ENCODE measurements at places on chromosomes 2 and 18. TPM values are rescaled to one million over a fixed set of nuclear protein-coding genes. Genes with fewer than 3 reads are reported as not detected.
A peak's percentile ranks its signal among the peaks of the same experiment; 100 is the strongest.

- no peak overlapping the region for H3K4me3 ChIP-seq
- H3K36me3 ChIP-seq, result peaks cover 13% of the 10 kb centered on the region
- peaks cover 70% of the 10 kb centered on the region for H3K4me1 ChIP-seq
- H3K27me3 ChIP-seq, result no peaks in the 10 kb centered on the region
- no peak for DNase-seq
Observed at GRCh38 chr2:43467891-43468290, 127.9 kb downstream of the THADA start.

- no peak overlapping the region for H3K4me3 ChIP-seq
- peak overlapping the region; percentile 84 for H3K27ac ChIP-seq
- H3K27me3 ChIP-seq, result no peaks in the 10 kb centered on the region
- H3K36me3 ChIP-seq, result peaks cover 12% of the 10 kb centered on the region
- no peak for DNase-seq
Observed at GRCh38 chr2:55364189-55365055, 55.2 kb downstream of the CCDC88A start.

DNA sequence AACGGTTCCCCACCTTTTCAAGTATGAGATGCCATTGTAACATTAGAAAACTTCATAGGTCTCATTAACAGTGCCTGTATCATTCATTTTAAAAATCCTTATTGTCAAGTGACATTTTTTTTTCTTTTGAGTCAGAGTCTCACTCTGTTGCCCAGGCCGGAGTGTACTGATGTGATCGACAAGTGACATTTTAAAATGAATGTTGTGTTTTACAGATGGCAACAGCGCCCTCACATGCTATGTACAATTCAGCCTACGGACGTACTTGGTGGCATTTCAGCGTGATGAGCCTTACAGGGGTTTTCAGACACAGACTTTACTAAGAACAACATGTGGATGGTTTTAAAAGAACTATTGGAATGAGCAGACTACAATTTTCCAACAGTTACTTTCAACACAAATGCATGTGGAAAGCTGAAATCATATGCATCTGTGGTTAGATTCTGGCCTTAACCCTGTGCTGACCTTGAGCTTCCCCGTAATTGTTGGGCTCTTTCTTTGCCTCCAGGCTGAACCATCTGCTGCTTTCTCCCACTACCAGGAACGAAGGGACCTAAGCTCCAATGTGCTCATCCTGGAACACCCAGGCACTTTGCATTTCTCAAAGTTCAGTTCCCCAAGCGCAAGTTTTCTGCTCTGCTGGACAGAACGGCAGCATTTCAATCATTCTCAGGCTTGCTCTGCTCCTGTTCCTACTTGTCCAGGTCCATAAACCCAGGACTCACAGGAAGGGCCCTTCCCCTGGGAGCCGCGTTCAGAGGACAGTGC is 119.9 kb upstream of the NDUFV2 start:
- peak overlapping the region; percentile 84 for H3K27ac ChIP-seq
- H3K27me3 ChIP-seq, result no peaks in the 10 kb centered on the region
- H3K36me3 ChIP-seq, result no peaks in the 10 kb centered on the region
- no peak overlapping the region for H3K4me3 ChIP-seq

- H3K36me3 ChIP-seq, result no peaks in the 10 kb centered on the region
- no peak for DNase-seq
- H3K4me3 ChIP-seq, result no peak overlapping the region
- H3K27me3 ChIP-seq, result no peaks in the 10 kb centered on the region
Observed at GRCh38 chr2:191318037-191318728, 73.0 kb downstream of the MYO1B start.

DNA sequence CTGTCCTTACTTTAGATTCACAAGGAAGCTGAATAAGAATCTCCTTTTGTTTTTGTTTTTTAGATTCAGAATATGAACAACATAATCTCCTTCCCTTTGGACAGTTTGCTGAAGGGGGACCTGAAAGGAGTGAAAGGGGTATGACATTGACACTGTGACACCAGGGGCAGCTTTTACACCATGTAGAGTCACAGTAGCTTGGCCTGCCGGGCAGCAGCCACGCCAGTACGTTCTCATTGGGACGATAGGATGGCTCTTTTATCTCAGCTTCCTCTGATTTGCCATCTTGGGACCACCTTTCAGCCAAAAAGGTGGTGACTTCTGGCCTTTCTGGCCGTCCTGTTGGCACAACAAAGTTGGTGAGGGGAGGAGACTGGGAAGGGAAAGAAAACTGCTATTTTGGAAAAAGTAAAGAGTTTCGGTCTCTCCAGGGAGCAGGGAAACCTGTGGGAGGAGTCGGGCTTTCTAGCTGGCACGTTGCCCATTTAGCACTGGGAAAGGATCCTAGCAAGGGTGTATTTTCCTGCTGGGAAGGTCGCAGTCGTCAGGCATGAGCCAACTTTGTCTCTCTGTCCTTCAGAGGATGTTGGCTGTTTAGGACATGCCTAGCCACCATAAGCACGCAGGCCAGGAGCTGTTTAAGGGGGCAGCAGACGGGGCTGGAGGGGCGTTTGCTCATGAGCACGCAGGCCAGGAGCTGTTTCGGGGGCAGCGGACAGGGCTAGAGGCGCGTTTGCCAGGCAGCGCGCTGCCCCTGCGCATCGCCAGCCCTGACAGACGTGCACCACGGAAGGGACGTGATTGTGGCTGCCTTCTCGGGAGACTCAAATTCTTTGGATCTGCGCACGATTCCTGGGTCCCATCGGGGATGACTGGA is 104.6 kb downstream of the ITGB1BP1 start:
- H3K27me3 ChIP-seq, result no peaks in the 10 kb centered on the region
- H3K36me3 ChIP-seq, result peaks cover 37% of the 10 kb centered on the region
- H3K27ac ChIP-seq, result peak overlapping the region; percentile 60
- H3K4me3 ChIP-seq, result no peak overlapping the region
- peaks cover 5% of the 10 kb centered on the region for H3K4me1 ChIP-seq
- DNase-seq, result no peak

The CTAGE1 gene
- total RNA-seq, result not detected

DNA sequence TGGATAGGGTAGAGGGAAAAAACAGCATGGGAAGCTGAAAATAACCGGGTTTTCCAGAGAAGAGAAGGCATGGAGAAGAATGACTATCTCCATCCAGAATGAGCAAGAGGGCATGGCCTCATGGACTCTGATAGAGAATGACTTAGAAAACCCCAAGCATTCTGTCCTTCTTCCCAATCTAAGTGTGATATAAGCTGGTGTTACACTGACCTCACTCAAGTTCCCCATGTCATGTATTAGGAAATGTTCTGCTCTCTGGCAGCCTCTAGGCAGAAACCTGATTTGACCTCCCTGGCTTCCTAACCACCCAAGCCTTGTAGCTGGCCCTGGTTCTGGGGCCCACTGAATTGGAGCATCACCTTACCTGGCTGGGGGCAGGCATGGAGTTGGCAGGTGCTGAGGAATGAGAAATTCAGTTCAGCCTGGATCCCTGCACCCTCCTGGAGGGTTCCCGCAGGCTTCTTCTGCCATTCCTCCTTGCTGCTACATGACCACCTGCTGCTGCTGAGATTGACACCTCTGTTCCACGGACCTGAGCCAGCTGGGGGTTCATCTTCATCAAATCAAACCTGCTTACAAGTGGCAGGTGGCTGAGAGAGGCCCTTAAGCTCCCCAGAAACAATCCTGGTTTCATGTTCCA is 5.2 kb upstream of the SIGLEC15 start:
- no peaks in the 10 kb centered on the region for H3K27me3 ChIP-seq
- H3K4me1 ChIP-seq, result peaks cover 4% of the 10 kb centered on the region
- H3K4me3 ChIP-seq, result no peak overlapping the region
- DNase-seq, result no peak

The OTOF gene
- total RNA-seq, result not detected

- H3K4me1 ChIP-seq, result no peaks in the 10 kb centered on the region
- peaks cover 2% of the 10 kb centered on the region for H3K27me3 ChIP-seq
- H3K4me3 ChIP-seq, result no peak overlapping the region
Observed at GRCh38 chr18:46723856-46724415, 32.9 kb downstream of the ST8SIA5 start.

GRCh38 chr18:46794607-46795006 is 37.8 kb upstream of the ST8SIA5 start:
- H3K27ac ChIP-seq, result no peak overlapping the region
- no peaks in the 10 kb centered on the region for H3K4me1 ChIP-seq
- H3K4me3 ChIP-seq, result no peak overlapping the region
- peaks cover 4% of the 10 kb centered on the region for H3K36me3 ChIP-seq

The KYNU gene
- total RNA-seq, result 0.21 TPM

DNA sequence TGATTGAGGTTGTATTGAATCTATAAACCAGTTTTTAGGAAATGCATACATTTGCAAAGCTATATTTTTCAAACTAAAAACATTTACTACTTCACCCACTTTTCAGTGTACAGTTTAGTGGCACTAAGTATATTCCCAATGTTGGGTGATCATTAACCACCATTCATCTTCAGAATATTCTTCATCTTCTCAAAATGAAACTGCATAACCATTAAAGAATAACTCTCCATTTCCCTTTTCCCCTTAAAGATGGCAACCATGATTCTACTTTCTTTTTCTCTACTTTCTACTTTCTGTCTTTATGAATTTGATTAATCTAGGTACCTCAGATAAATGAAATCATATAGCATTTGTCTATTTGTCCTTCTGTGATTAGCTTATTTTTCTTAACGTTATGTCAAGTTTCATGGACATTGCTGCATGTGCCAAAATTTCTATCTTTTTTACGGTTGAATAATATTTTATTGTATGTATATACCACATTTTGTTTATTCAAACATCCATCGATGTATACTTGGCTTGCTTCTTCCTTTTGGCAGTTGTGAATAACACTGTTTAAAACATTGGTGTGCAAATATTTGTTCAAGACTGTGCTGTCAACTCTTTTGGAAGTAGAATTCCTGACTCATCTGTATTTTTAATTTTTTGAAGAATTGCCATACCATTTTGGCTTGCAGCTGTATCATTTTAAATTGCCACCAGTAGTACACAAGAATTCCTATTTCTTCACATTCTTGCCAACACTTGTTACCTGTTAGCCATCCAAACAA is 104.9 kb downstream of the RPRM start:
- no peak overlapping the region for H3K4me3 ChIP-seq
- H3K4me1 ChIP-seq, result no peaks in the 10 kb centered on the region
- no peak for DNase-seq
- no peak overlapping the region for H3K27ac ChIP-seq
- H3K36me3 ChIP-seq, result no peaks in the 10 kb centered on the region

The PRSS56 gene
- not detected for total RNA-seq

- peaks cover 19% of the 10 kb centered on the region for H3K4me1 ChIP-seq
- H3K4me3 ChIP-seq, result no peak overlapping the region
- no peak overlapping the region for H3K27ac ChIP-seq
- no peak for DNase-seq
Observed at GRCh38 chr2:101617796-101618195, 79.7 kb upstream of the MAP4K4 start.

The UGT1A7 gene
- not detected for total RNA-seq

GRCh38 chr2:45759310-45759851 is 107.9 kb downstream of the PRKCE start:
- H3K4me3 ChIP-seq, result no peak overlapping the region
- DNase-seq, result no peak
- no peaks in the 10 kb centered on the region for H3K36me3 ChIP-seq
- peaks cover 4% of the 10 kb centered on the region for H3K4me1 ChIP-seq
- no peak overlapping the region for H3K27ac ChIP-seq

DNA sequence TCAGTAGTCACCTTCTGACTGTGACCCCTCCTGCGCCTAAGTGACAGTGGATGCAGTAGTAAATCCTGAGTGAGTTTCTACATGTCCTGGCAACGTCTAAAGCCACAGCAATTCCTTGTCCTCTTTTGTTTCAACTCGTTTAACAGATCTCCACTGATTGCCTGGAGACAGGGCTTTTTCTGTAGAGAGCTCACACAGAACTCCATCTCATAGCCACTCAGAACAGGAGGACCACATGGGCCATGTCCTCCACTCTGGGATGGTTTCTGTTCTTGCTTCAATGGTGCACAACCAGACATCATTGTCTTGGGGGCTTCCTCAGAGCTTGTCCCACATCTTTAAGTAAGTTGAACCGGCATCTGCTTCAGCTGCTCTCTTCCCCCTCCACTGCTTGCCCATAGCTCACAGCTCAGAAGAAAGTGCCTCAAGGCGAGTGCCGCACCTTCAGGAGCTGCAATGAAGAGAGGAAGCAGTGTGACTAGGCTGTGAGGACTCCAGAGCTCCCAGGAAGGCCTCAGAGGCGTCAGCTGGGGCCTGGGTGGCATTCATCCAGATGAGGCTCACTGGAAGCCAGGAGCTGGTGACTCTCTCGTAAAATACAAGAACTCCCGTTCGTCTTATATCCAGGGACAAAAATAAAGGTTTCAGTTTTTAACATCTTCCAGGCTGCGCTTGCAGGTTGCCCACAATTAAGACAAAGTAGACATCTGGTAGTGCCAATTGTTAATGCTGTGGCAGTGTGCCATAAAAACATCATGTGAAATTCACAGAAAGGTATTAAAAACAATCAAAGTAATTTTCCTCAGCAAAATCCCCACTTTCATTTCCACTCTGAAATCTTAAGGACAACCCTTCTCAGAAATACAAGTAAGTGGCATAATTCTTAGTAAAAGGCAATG is 37.3 kb downstream of the ST3GAL5 start:
- H3K36me3 ChIP-seq, result peaks cover 34% of the 10 kb centered on the region
- DNase-seq, result peak; percentile 80
- no peak overlapping the region for H3K4me3 ChIP-seq
- no peaks in the 10 kb centered on the region for H3K27me3 ChIP-seq
- no peak overlapping the region for H3K27ac ChIP-seq

The STARD6 gene
- not detected for total RNA-seq

DNA sequence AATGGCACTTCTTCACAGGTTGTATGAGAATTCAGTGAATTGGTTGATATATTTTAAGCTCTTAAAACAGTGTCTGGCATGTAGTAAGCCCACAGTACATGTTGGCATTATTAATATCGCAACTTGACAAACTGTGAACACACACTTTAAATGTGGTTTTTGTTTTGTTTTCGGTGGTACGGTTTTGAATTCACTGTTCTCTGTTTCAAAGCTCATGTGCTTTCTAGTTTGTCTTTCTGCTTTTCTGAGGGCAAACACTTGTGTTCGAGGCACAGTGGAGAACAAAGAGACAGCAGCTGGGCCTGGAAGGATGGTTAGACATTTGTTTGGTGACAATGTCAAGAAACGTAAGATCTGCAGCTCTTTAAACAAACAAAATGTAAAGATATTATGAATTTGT is 276.5 kb upstream of the MC4R start:
- H3K27me3 ChIP-seq, result peaks cover 19% of the 10 kb centered on the region
- H3K36me3 ChIP-seq, result no peaks in the 10 kb centered on the region
- no peak overlapping the region for H3K27ac ChIP-seq
- no peak for DNase-seq
- no peak overlapping the region for H3K4me3 ChIP-seq

- H3K27ac ChIP-seq, result no peak overlapping the region
- no peak for DNase-seq
- no peaks in the 10 kb centered on the region for H3K27me3 ChIP-seq
- H3K4me3 ChIP-seq, result no peak overlapping the region
- peaks cover 41% of the 10 kb centered on the region for H3K36me3 ChIP-seq
Observed at GRCh38 chr2:238042849-238043584, 17.8 kb upstream of the SCLY start.

DNA sequence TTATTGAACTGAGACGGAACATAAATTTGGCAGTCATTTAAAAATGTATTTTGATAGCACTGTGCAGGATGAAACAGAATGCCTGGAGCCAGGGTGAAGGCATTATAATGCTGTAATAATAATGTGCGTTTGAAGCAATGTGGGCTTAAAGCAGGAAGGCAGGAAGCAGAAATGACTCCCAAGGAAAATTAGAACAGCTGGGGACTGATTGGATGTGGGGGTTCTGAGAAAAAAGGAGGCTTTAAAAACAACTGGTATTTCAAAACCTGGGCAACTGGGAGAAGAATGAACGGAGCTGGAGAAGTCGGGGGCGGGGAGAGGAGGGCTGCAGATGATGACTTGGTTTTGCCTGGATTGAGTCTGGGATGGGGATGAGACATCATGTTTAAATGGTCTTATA is 12.6 kb downstream of the FAM124B start:
- no peak overlapping the region for H3K27ac ChIP-seq
- no peak overlapping the region for H3K4me3 ChIP-seq
- H3K36me3 ChIP-seq, result no peaks in the 10 kb centered on the region
- H3K4me1 ChIP-seq, result no peaks in the 10 kb centered on the region
- peaks cover 11% of the 10 kb centered on the region for H3K27me3 ChIP-seq

The SLC66A2 gene
- 38.6 TPM for total RNA-seq
